ENCODE measurements at places on chromosomes 4 and X.

DNA sequence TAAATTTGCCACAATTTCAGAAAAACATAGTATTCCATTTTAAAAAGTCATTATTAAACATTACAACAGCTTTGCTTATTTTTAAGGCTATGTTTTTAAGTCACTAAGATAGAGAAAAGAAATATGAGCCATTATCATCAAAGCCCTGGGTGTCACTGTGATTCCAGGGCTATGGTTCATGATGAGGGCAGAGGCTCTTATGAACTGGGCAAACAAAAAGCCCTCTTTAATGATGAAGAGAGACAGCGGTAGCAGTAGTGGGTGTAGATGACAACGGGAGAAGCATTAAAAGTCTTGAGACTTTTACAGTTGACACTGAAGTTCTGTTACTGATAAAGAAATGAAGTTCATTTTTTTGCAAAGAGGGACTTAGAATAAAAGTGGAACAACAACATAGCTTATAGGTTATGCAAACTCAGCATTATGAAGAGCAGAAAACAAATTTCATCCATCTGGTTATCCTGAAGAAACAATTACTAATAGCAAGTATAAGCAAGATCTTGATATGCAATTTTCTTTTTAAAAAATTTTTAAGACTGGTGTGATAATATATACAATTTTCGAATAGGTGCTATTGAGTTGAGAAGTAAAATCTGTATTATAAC, 202.7 kb upstream of the ETNPPL start:
- no peak for DNase-seq

GRCh38 chrX:29044423-29045184, 457.4 kb downstream of the IL1RAPL1 start:
- DNase-seq = no peak

GRCh38 chrX:10254739-10255138, 98.0 kb downstream of the CLCN4 start:
- DNase-seq = peak; percentile 1

- DNase-seq = no peak
Observed at GRCh38 chr4:8591626-8592365, 769 bp upstream of the CPZ start.

All from erythroblast (primary cell).